ENCODE measurements at places on chromosomes 3 and 15. TPM values are rescaled to one million over a fixed set of nuclear protein-coding genes. Genes with fewer than 3 reads are reported as not detected.

GRCh38 chr3:169354774-169355501 lies 308.6 kb downstream of the MECOM start:
- H3K4me1 ChIP-seq, result no peaks in the 10 kb centered on the region
- DNase-seq, result no peak
- no peaks in the 10 kb centered on the region for H3K36me3 ChIP-seq
- H3K4me3 ChIP-seq, result no peak overlapping the region
- H3K27me3 ChIP-seq, result no peaks in the 10 kb centered on the region

DNA sequence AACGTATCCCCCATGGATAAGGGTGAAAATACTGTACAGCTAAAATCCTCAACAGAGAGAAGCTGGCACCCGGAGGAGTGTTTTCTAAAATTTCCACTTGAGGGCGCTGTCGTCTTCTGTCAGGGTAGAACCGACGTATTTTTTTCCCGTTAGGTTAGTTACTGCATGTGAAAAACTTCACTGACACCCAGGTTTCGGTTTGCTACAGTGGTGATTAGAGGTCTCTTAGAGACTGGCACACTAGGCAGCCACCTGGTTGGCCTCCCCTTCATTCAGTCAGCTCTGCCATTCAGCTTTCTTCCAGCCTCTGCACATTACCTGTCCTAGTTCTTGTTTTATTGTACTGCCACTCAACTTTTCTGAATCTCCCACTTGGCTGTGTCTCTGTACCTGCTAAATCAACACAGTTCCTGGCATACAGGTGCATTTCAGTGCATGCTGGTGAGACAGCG lies 18.4 kb downstream of the CCK start:
- no peaks in the 10 kb centered on the region for H3K36me3 ChIP-seq
- H3K27me3 ChIP-seq, result peaks cover 33% of the 10 kb centered on the region
- H3K4me1 ChIP-seq, result no peaks in the 10 kb centered on the region
- DNase-seq, result peak; percentile 49
- 0 out of 2 replicates have a peak overlapping the region, but pooled peaks have one; percentile 12 for H3K4me3 ChIP-seq

DNA sequence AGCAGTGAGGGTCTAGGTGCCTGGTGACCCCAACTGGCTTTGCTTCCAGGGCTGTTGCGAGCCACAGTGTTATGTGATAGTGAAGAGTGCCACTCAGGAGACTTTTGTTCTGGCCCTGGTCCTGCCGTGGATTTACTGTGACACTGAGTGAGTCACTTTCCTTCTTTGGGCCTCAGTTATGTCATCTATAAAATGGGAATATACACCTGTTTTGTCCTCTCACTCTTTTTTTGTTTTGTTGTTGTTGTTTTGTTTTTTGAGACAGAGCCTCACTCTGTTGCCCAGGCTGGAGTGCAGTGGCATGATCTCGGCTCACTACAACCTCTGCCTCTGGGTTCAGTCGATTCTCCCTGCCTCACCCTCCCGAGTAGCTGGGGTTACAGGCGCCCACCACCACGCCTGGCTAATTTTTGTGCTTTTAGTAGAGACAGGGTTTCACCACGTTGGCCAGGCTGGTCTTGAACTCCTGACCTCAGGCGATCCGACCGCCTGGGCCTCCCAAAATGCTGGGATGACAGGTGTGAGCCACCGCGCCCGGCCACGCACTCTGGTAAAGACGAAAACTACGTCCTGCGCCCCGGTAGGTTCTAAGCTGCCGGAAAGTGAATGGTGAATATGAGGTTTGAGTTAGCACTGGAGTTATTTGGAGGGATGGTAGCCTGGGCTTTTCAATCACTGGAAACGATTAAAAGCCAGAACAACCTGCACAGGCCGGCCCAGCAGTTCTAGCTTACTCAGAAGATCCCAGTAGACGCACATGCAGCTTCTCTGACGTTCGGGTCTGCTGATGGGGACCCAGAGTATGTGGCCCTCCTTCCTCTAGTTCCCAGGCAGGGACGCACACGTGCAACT lies 46.6 kb downstream of the BDH1 start:
- H3K4me3 ChIP-seq, result no peak overlapping the region
- no peaks in the 10 kb centered on the region for H3K4me1 ChIP-seq
- H3K27ac ChIP-seq, result no peak overlapping the region
- no peak for DNase-seq
- peaks cover 10% of the 10 kb centered on the region for H3K27me3 ChIP-seq
- no peaks in the 10 kb centered on the region for H3K36me3 ChIP-seq

GRCh38 chr3:184600685-184601377 lies 39.2 kb downstream of the EPHB3 start:
- no peaks in the 10 kb centered on the region for H3K4me1 ChIP-seq
- DNase-seq, result no peak
- no peaks in the 10 kb centered on the region for H3K36me3 ChIP-seq
- no peak overlapping the region for H3K27ac ChIP-seq
- peaks cover 50% of the 10 kb centered on the region for H3K27me3 ChIP-seq
- no peak overlapping the region for H3K4me3 ChIP-seq

GPR87 gene
- 0.36 TPM for total RNA-seq

DNA sequence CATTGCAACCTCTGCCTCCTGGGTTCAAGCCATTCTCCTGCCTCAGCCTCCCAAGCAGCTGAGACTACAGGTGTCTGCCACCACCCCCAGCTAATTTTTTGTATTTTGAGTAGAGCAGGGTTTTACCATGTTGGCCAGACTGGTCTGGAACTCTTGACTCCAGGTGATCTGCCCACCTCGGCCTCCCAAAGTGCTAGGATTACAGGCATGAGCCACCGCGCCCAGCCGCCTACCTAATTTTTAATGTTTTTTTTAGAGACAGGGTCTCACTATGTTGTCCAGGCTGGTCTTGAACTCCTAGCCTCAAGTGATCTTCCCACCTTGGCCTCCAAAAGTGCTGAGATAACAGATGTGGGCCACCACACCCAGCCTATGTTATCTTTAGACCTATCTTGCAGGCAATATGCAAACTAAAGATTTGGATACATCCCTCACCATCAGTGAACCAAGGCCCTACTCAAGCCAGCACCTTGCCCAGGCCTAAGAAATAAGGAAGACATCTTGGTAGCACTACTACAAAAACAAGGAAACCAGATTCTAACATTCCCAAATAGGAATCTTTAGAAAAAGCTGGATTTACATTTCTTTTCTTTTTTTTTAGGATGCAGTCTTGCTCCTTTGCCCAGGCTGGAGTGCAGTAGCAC lies 6.3 kb upstream of the GMPPB start:
- H3K27me3 ChIP-seq, result no peaks in the 10 kb centered on the region
- no peaks in the 10 kb centered on the region for H3K4me1 ChIP-seq

P2RY1 gene
- total RNA-seq, result under 0.01 TPM

DNA sequence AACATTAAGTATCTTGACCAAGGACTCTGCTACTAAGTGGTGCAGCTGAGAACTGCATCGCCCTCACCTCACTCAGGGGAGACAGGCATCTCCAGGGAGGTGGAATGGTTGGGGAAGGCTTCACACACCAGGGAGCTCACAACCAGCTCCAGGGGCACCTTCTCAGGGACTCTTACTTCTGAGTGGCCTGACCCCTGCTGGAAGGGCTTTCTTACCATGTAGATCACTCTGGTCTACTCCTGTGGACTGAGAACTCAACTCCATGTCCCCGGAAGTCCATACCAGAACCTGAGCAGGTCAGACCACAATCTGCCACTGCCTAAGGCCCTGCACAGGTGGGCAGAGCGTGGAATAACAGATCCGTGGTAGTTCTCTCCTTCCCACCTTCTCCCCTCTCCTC lies 140.5 kb downstream of the TLE3 start:
- no peaks in the 10 kb centered on the region for H3K36me3 ChIP-seq
- H3K4me3 ChIP-seq, result no peak overlapping the region
- H3K27ac ChIP-seq, result no peak overlapping the region
- H3K4me1 ChIP-seq, result peaks cover under 1% of the 10 kb centered on the region

- no peaks in the 10 kb centered on the region for H3K4me1 ChIP-seq
- H3K36me3 ChIP-seq, result no peaks in the 10 kb centered on the region
- no peak for DNase-seq
- H3K27ac ChIP-seq, result no peak overlapping the region
Observed at GRCh38 chr3:103693831-103694230, 1259.0 kb downstream of the ZPLD1 start.

GRCh38 chr3:37247398-37248114 lies 73.2 kb upstream of the LRRFIP2 start:
- DNase-seq, result no peak
- H3K27me3 ChIP-seq, result no peaks in the 10 kb centered on the region
- no peak overlapping the region for H3K27ac ChIP-seq
- peaks cover 7% of the 10 kb centered on the region for H3K36me3 ChIP-seq
- H3K4me3 ChIP-seq, result no peak overlapping the region

UROC1 gene
- not detected for total RNA-seq

Data from IMR-90 (cell line).